ENCODE measurements at places on chromosomes 5 and 9.

DNA sequence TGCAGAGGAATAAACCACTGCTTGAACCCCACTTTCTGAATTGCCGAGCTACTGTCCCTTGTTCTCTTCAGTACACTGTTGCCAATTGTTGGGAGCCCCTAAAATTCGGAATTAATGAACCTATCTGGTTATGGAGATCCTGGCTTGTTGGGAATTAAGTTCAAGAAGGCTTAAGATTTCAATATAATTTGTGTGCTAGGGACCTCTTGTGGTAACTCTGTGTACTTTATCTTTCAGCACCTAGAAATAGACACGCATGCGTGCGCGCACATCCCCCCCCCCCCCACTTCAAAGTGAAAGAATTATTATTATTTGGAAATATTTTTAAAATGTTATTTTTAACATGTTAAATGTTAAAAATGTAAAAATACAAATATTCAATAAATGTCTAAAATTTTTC, 53.3 kb upstream of the FAM169A start:
- peak; percentile 59 for DNase-seq

- DNase-seq = no peak
Observed at GRCh38 chr5:109234381-109234780, 175.4 kb downstream of the PJA2 start.

DNA sequence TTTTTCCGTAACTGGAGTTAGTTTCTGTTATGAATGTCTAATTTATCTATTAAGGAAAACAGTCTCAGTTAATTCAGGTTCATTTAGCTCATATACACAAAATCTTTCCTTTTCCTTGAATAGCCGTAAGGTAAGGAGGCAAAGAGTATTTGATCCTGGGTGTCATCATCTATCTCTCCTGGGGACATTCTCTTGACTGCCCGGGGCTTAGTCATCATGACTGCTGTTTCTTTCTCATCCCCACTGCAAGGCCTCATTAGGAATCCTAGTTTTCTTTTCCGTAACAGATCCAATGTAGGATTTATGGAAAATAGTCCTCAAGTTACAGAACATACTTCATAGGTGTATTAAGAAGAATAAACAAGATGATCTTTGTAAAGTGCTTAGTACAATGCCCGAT, 134.9 kb upstream of the CHD1 start:
- no peak for DNase-seq

- DNase-seq = no peak
Observed at GRCh38 chr9:70490478-70490877, 76.0 kb upstream of the KLF9 start.

GRCh38 chr5:107869438-107870115, 198.8 kb upstream of the EFNA5 start:
- DNase-seq = no peak

GRCh38 chr9:36345103-36345846, 54.8 kb downstream of the RNF38 start:
- no peak for DNase-seq

GRCh38 chr9:124489222-124489621, 18.0 kb downstream of the NR5A1 start:
- no peak for DNase-seq

DNA sequence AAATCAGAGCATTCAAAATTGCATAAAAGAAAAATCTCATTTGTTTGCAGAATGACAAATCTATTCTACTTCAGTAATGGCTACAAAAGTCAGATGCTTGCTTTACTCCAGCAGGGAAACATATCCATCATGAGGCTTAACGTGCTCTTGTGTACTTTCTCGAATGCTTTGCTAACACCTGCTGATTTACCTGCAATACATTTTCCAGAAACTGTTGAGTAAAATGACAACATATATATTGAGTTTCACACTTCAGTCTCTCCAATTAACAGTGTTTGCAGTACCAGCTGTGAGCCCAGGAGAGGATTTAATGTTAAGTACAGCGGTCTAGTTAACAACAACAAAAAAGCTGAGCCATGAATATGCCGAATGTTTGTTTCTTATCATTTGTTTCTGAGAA, 391.5 kb upstream of the SMC2 start:
- DNase-seq = no peak

DNA sequence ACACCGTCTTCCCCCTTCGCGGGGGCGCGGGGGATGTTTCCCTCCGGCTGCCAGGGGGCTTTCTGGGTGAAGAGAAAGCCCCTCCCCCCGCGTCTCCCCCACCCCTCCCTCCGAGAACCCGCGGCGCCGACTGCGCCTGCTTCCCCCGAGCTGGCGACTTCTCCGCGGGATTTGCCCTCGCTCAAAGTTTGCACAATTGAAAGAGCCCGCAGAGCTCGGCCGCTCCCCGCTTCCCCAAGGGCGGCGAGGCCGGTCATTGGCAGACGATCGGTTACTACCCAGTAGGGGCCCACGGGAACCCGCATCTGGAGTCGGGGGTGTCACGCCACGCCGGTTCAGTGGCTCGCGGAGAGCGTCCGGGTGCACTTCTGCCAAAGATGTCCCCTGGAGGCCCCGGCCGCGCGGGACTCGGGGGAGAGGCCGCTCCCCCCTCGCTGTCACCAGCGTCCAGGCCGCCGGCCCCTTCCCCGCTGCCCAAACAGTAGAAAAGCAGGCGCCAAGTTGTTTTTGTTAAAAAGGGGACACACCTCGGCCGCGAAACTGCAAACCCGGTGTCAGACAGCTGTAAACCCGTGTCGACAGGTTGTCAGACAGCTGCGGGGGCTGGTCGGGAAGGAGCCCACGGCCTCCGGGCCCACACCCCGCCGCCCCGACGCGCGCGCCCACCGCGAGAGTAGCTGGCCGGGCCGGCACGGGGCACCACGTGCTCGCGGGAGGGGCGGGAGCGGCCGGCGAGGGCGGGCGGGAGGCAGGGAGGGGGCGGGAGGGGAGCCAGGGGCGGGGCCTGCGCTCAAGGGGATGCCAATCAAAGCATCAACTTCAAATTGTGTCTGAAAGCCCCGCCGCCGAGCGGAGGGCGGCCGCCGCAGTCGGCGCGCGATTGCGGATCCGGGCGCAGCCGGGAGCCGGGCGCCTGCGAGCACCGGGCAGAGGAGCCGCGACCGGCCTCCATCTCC, at the start of gene IRX1:
Gene IRX1 (plus strand): TSS at position 827 of the 956 bp plus-strand sequence. CDS start 274 bp downstream, outside the sequence.
- no peak for DNase-seq

DNA sequence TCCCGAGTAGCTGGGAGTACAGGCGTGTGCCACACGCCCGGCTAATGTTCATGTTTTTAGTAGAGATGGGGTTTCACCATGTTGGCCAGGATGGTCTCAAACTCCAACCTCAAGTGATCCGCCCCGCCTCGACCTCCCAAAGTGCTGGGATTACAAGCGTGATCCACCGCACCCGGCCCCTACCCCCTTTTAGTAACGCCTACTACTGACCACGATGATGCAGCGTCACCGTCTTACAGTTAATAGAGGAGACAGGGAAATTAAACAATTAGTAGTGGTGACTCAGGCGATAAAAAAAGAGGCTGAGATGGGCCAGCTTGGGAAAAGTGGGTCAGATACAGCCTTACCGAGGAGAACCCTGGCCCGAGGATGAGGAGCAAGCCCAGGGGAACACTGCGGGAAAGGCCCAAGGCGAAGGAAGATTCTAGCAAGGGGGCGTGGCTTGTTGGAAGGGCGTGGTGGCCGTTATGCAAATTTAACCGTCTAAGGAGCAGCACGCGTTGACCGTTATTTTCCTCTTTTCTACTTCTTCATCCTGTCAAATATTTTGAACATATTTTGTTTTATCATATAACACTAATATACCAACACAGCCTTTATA, 1.6 kb upstream of the SETX start:
- DNase-seq = no peak

- no peak for DNase-seq
Observed at GRCh38 chr5:34047774-34048572, 5.0 kb upstream of the C1QTNF3 start.

DNA sequence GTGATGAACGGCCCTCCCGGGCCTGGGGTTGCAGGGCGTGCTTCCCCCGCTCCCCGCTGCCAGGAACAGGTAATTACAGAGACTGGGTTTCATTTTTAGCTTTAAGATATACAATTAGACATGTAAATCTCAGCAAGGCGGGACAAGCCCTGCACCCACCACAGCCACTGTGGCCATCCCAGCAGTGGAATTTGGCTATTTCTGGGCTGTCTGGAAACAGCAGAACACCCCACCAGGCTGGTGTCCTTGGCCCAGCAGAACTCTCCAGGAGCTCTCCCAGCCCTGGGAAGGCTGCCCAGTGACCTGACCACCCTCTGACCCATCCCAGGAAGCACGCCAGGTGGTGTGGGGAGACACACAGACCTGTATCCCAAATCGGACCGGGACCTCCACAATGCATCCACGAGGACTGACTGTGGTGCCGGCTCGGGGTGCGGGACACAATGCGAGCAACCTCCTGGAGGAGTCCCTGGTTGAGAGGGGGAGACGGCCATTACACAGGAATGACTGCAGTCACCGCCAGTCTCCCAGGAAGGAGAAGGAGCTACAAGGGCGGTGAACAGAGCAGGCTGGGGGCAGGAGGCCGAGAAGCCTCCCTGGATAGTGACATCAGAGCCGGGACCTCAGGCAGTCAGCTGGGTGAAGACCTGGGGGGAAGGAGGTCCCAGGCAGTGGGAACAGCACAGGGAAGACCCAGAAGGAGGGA, 17.3 kb downstream of the EEIG1 start:
- DNase-seq = no peak

DNA sequence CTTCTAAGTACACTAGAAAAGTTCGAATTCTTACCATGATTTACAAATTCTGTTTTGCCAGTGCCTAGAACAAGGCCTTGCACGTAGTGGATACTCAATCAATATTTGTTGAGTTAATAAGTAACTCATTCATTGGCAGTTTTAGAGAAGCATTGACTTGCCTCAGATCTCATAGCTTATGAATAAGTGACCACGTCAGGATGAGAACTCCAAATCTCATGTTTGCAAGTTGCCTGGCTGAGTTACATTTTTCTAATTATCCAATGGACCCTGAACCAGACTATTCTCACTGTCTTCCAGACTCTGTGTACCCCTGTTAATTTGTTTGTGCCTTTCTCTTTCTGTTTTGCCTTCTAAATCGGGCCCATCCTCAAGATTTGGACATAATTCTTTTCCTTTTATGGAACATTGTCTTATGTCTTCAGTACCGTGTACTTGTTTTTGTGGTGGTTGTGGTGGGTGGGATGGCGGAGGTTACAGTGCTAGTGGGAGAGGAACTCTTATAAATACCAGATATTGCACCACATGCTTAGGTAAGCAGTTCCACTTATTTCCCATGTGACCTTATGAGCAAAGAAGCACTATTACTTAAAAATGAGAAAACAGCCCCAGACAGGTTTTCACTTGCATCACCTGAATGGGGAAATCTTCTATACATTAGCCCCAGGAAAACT, 96.3 kb downstream of the UNC13B start:
- peak; percentile 59 for DNase-seq

GRCh38 chr9:98726735-98727134, 18.0 kb upstream of the GABBR2 start:
- DNase-seq = peak; percentile 10

DNA sequence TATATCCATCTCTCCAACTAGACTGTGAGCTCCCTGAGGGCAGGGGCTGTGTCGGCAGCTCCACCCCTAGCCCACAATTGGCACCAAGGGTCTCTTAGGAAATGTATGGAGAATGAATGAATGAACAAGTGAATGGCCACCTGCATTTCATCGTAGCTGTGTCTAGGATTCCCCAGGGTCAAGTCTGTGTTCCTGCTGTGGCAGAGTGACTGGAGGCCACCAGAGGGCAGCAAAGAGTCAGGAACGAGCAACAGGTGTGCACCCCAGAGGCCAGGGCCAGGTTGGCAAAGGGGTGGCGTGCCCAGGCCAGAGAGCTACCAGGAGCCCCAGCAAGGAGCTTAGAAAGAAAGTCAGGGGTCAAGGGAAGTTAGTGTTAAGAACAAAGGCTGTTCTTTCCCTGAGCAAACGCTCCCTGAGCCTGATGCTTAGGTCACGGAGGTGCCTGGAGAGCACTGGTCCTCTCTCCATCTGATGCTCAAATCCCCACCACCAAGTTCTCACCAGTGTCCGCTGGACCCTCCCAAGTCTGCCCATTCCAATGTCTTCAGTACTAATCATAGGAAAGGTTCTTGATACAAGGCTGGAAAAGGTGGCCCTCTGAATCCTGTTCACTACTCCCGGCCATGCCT, 160.7 kb downstream of the PAX5 start:
- peak; percentile 71 for DNase-seq

DNA sequence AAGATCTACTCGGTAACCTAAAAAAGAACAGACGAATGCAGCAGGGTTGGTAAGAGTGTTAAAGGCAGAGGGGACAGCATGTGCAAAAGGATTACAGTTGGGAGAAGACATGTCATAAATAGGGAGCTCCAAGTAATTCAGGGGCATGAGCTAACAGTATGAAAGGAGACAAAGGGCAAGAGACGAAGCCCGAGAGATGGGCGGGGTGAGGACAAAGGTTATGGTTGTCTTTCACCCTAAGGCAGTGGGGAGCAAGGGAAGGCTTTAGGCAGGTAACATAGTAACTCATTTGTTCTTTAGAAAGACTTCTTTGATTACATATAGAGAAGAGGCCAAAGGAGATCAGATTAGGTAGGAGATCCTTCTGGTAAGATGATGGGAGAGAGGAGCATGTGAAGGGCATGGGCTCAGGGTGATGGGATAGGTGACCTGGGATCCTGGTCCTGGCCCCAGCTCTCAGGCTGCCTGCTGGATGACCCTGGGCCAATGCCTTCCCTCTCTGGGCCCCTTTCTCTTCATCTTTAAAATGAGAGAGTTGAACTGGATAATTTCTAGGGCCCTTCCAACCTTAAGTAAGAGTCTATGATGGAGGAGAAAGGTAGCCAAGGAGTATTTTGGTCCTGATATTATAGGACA, 19.5 kb downstream of the MORN5 start:
- DNase-seq = no peak

DNA sequence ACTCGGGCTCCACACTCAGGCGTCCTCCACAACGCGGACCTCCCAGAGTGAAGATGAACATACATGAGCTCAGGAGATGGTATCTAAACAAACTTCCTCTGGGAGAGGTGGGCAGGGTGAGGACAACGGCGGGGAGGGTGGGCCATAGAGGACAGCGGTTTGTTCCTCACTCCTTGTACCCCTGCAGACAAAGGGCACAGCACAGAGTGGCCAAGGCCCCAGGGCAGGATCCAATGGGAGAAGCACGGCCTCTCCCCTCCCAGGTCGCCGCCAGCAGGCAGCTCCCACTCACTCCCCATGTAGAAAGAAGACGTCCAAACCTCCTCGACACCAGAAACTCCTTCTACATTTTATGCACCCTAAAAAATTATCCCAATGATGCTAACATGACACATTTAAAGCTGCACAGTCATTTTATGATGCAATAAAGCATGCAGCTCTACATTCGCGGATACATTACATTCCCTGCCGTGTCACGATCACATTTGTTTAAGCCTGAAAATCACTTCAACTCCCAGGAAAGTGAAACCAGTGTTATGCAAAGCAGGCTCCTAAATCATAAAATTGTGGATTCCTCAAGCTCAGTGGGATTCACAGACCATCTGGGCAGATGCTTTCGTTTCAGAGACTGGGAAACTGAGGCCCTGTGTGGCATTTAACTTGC, 87.5 kb upstream of the SARDH start:
- DNase-seq = no peak

Data from MM.1S (cell line).